ENCODE measurements at places on chromosomes 11 and 22.

- DNase-seq, result no peak
Measured at GRCh38 chr11:94851864-94852636, 83.9 kb downstream of the AMOTL1 start.

- DNase-seq, result peak; percentile 77
Measured at GRCh38 chr11:1882265-1883238, 9.1 kb downstream of the PRR33 start.

- DNase-seq, result no peak
Measured at GRCh38 chr22:17672417-17672991, 33.9 kb downstream of the BCL2L13 start.

DNA sequence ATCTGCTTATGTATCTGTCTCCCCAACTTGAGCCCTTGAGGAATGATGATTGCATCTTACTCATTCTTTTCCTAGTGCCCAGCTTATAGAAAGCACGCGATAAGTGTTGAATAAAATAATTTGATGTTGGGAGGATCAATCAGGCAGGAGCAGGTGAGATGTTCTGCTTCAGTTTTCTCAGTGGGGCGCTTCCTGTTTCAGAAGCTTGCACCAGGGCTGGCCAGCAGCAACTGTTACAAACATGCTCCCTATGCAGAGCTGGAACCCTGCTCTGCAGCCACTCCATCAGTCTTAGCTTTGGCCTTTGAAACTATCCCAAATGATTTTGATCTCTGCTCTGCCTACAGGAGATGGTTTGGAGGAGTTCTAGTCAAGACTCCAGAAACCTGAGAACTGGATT, 3.9 kb downstream of the ENDOD1 start:
- DNase-seq, result no peak

- no peak for DNase-seq
Measured at GRCh38 chr22:42645341-42645937, 3.8 kb downstream of the CYB5R3 start.

DNA sequence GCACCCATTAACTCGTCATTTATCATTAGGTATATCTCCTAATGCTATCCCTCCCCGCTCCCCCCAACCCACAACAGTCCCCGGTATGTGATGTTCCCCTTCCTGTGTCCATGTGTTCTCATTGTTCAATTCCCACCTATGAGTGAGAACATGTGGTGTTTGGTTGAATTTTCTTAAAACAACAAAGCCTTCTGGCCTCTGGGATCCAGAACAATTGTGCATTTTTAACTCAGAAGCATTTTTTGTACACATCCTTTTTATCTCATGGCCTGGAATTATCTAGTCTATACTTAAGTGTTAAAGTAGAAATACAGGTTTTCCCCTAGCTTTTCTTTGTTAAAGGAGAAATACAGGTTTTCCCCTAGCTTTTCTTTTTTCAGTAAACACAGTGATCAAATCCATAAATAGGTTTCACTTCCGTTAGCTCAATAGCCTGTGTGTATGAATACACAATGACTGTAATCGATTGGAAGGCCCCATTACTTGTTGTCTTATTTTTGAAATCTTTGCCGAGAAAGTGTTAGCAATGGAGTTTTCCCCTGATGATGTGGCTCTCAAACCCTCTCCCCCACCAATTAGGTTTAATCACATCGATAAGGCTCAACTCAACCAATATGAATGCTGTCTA, 125.6 kb upstream of the PITPNB start:
- DNase-seq, result no peak

- DNase-seq, result peak; percentile 39
Measured at GRCh38 chr11:112795142-112795815, 165.9 kb upstream of the NCAM1 start.
